ENCODE measurements at places on chromosomes 4 and X. TPM values are rescaled to one million over a fixed set of nuclear protein-coding genes. Genes with fewer than 3 reads are reported as not detected.

HSD17B13 gene
- total RNA-seq, result 0.69 TPM

GJB1 gene
- not detected for total RNA-seq

GSX2 gene
- total RNA-seq, result 3.2 TPM

IGBP1 gene
- total RNA-seq, result 90.2 TPM

CXorf49 gene
- total RNA-seq, result not detected

MAP3K15 gene
- total RNA-seq, result 0.46 TPM

MMRN1 gene
- 6.2 TPM for total RNA-seq

CT45A3 gene
- not detected for total RNA-seq

GABRQ gene
- 5.8 TPM for total RNA-seq

POLR2B gene
- 150 TPM for total RNA-seq

NDP gene
- 12.9 TPM for total RNA-seq

CSAG1 gene
- total RNA-seq, result not detected

PHKA2 gene
- 19.6 TPM for total RNA-seq

SUPT20HL2 gene
- total RNA-seq, result not detected

CLDN34 gene
- not detected for total RNA-seq

CT47B1 gene
- total RNA-seq, result not detected

SLC16A2 gene
- total RNA-seq, result 24.5 TPM

SPIN2A gene
- total RNA-seq, result 0.92 TPM

CNKSR2 gene
- total RNA-seq, result 54.7 TPM

SSX2B gene
- total RNA-seq, result not detected

GPRASP1 gene
- total RNA-seq, result 65.3 TPM

C4orf36 gene
- 3.2 TPM for total RNA-seq

TEX11 gene
- total RNA-seq, result not detected

GIMD1 gene
- total RNA-seq, result not detected

TECRL gene
- 1.2 TPM for total RNA-seq

RHOXF2B gene
- not detected for total RNA-seq

BEND2 gene
- total RNA-seq, result not detected

OFD1 gene
- total RNA-seq, result 21.0 TPM

TSPYL2 gene
- 28.4 TPM for total RNA-seq

ZFP42 gene
- total RNA-seq, result 1.4 TPM

NFKB1 gene
- total RNA-seq, result 9.7 TPM

OR13H1 gene
- not detected for total RNA-seq

TIMP1 gene
- total RNA-seq, result 6.0 TPM

PAK3 gene
- total RNA-seq, result 204 TPM

PDLIM3 gene
- 49.8 TPM for total RNA-seq

PPBP gene
- total RNA-seq, result 4.6 TPM

SPANXN4 gene
- total RNA-seq, result not detected

TRIM60 gene
- total RNA-seq, result not detected

SLC9B1 gene
- 3.7 TPM for total RNA-seq

CDX4 gene
- not detected for total RNA-seq

NPY1R gene
- total RNA-seq, result 19.8 TPM

TEX28 gene
- not detected for total RNA-seq

RHOH gene
- total RNA-seq, result 0.46 TPM

PAGE1 gene
- total RNA-seq, result not detected

GABRG1 gene
- total RNA-seq, result 90.7 TPM

NELFA gene
- 22.8 TPM for total RNA-seq

SPANXD gene
- not detected for total RNA-seq

ACE2 gene
- total RNA-seq, result not detected

ZFP92 gene
- total RNA-seq, result 1.2 TPM

PARM1 gene
- total RNA-seq, result 35.3 TPM

SPACA5 gene
- not detected for total RNA-seq

SRPX gene
- 5.3 TPM for total RNA-seq

MAP7D2 gene
- total RNA-seq, result 25.1 TPM

PIN4 gene
- 17.1 TPM for total RNA-seq

GAGE13 gene
- total RNA-seq, result not detected

TFE3 gene
- total RNA-seq, result 13.6 TPM
